Activated CD4-positive, CD25-positive, alpha-beta regulatory T cell (primary cell): ENCODE measurements at places on chromosomes 6 and 20.

DNA sequence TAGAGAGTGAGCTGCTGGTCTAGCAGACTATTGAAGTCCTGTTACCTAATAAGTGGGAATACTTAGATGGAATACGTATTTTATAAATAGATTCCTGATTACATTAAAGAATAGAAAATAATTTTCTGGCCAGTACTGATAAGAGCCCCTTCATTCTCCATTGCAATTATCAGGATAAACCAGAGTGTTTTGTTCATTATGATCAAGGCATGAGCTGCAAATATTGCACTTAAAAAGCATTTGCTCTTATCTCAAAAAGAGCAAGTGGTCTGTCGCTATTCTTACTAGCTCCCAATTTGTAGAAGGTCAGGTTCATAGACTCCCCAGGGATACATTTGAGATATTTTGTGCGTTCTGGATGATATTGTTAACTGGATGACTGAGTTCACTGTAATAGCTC lies 73.1 kb upstream of the PLCB4 start:
- DNase-seq = no peak

DNA sequence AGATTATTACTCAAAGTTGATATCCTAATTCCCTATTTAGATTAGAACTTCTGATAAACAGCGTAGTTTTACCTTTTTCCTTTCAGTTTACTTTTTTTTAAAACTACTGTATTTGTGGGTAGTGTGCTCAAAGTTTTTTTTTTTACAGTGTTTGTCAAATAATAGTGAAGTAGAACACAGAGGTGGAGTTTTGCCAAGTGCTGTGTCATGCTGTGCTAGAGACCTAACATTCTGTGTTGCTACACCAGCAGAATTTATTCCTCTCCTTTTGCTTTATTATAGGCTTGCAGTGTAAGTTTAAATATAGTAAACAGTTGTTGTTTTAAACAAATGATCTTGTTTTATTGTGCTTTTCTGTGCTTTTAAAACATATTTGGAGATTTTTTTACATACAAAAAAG lies 125.4 kb downstream of the HIVEP1 start:
- DNase-seq = no peak

DNA sequence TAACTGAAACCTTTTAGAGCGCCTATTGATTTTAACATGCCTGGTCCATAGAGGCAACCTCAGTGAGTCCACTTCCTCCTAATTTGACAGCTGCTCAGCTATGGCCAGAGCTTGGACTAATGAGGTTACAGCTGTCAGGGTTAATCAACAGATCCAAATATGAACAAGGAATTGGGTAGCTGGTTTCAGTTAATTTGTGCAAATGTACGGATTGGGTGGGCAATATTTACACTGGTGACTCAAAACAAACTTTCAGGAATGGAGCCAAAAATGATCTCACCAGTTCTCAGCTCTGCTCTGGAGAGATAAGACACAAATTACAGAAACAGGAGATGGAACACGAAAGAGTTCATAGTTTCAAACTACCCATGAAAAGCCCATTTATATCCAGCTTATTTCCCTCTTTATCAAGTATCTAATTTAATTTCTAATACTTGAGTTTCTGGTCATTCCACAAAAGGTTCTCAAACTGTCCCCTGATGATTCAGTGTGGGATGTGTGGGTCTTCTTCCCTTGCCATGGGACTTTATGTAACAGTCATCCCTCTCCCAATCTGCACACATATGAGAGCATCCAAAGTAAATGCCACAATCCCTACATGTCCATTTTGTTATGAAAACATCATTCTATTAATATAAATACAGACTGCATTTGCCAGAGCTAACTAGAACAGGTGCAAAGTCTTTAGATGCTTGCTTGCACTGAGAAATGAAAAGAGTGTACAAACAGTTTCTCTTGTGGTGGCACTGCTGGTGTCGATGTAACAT lies 149.9 kb downstream of the RPS12 start:
- no peak for DNase-seq

- DNase-seq = no peak
Measured at GRCh38 chr6:101818051-101818450, 424.5 kb downstream of the GRIK2 start.

DNA sequence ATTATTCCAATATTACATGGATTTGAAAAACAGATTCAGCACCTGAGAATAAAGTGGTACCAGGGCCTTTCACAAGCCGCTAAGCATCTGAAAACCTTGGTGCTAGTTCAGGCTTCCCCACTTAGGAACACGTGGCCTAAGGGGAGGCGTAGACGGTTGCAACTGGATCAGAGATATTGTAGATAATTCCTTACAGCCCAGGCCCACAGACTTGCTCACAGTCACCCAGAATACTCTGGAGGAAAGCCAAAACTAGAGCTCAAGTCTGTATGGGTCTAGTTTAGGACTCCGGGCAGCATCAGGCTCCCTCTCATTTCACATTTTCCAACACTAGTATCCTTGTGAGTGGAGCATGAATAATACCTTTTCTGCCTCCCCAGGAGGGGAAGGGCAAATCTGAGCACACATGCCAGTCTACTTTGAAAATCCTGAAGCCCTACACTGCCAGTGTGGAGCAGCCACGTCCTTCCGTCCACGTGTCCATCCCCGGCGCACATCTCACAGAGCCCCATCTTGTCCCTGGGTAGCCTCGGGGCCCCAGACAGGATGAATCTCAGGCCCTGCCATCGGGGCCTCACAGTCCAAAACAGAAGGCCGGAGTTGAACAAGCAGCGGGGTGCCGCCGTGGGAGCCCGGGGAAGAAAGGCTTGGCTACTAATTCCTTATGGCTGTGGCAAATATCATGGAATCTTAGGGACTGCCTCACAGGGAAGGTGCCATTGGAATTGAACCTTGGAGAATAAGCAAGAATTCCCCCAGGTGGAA lies 299.3 kb downstream of the NRN1 start:
- DNase-seq = no peak

GRCh38 chr20:23234311-23235078 lies 116.1 kb upstream of the NXT1 start:
- DNase-seq = no peak

- DNase-seq = no peak
Measured at GRCh38 chr20:63804308-63804636, 26.8 kb downstream of the ZBTB46 start.
